Stimulated activated CD8-positive, alpha-beta memory T cell treated with anti-CD3 and anti-CD28 coated beads, Interleukin-4, amount 100 ng/mL, for 1 hour (primary cell): ENCODE measurements at places on chromosomes 3 and 15.

GRCh38 chr3:179258820-179259219, 7.9 kb upstream of the KCNMB3 start:
- DNase-seq = no peak

- DNase-seq = no peak
Measured at GRCh38 chr3:94036909-94037507, 8.6 kb upstream of the STX19 start.

DNA sequence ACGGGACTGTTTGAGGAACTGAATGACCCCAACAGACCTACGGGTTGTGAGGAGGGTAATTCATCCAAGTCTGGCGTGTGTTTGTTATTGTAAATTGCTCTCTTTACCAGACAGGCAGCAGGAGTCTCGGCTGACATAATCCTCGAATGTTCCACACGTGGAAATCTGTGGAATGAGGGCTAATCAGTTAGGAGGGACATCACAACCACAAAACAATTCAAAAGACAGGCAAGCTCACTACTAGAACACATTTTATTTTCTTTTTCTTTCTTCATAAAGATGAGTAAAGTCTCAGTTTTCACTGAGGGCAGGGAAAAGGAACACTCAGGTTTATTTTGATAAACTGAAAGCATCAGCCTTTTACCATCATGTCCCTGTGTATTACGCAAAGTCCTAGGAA, 53.8 kb downstream of the GRK7 start:
- DNase-seq = no peak

- no peak for DNase-seq
Measured at GRCh38 chr3:50491023-50491422, 12.4 kb downstream of the CACNA2D2 start.
